ENCODE measurements at places on chromosomes 6 and 20. TPM values are rescaled to one million over a fixed set of nuclear protein-coding genes. Genes with fewer than 3 reads are reported as not detected.

The TRIM40 gene
- total RNA-seq: not detected

The TOX2 gene
- total RNA-seq: 1.1 TPM

DNA sequence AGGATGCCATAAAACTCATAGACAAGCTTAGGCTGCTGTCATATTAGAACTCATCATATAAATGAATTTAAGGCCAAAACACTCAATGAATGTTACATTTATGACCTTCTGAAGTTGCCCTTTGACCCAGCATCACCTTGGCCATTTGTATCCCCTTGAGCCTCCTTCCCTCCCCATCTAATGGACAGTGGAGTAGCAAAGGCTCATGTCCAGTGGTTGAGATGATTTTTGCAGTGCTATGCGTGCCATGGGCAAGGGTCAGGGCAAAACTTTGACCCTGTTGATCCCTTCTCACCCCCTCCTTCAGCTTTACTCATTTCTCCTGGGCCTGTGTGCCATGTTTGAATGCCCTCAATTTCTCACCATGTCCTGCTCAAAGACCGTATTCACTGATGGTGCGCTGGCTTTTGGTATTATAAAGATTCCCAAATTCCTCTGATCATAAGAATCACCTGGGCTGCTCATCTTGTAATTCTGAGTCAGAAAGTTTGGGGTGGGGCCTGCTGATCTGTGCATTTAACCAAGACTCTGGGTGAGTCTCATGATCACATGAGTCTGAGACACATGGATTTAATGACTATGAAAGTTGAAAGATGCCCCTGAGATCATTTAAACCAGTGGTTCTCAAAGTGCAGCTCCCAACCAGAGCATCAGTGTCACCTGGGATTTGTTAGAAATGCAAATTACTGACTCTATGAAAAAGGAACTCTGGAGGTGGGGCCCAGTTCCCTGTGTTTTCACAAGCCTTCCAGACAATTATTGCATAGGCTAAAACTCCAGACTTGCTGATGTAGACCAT, 57.5 kb upstream of the IL20RA start:
- ATAC-seq: peak; percentile 62

GRCh38 chr20:45452772-45453691, 16.5 kb upstream of the WFDC2 start:
- ATAC-seq: no peak

DNA sequence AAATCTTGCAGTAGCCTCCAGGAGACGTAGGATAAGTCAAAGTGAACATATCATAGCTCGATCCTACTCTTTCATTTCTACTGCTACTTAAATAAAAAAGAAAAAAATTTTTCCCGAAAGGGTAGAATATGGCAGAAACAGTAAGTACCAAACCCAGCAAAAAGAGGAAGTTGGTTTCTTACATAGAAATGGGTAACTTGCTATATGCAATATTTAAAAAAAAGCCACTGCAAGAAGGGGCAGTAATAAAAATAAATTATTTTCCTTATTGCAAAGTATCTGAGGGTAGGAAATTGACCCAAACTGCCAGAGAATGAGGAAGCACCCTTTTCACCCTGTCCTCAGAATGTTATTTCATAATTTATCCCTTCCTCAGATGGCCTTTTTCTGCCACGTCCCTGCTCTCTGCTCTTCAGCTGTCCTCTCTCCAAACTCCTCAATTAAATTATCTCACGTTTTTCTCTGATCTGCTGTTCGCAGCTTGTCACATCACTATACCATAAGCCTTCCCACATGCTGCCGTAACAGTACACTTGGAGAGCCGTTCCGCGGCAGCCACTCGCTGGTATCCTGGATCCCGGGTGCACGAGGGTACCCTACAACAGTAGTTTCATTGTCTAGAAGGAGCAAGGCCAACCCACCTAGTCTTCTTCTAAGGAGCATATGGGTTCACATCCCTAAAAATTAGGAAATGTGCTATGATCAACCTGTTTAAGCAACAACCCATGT, 149.6 kb downstream of the BACH2 start:
- ATAC-seq: no peak

DNA sequence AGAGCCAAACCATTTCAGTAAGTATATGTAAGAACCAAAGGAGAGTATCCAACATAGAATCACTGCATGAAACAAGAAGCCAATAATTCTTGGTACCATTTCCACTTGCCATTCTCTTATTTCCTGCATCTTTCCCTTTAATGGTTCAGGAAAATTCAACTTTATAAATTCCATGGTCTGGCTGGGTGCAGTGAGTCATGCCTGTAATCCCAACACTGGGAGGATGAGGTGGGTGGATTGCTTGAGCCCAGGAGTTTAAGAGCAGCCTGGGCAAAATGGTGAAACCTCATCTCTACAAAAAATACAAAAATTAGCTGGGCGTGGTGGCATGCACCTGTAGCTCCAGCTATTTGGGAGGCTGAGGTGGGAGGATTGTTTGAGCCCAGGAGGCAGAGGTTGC, 21.2 kb downstream of the NHLRC1 start:
- no peak for ATAC-seq

DNA sequence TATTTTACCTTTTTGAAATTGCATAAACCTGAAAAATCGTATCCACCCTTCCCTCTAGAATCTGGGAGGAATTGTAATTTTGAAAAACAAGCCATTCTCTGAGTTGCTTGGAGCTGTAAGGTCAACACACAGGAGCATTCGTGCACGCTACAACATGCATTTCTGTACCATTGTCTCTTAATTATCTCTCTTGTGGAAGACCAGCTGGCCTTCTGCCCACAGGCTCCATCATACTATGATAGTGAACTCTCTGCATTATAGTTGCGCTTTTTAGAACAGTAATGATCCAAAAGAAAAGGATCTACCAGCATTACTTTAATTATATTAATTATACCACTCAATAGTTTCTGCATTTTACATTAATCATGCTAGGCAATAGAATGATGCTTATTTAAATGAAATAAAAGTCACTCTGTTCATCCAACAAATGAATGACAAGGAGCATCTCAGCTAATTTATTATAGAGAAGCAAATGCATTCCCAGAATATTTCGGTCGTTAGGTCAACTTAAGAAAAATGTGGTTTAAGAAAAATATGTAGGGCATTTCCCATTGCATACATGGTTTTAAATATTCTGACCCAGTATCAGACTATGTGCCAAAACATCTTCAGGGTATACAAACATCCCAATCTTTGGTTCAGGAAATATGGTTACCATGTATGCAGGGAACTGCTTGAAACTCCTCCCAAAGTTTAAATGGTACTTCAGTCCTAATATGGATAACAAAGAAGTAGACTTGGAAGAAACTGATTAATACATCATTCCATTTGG, 263.5 kb downstream of the TFAP2A start:
- ATAC-seq: no peak

DNA sequence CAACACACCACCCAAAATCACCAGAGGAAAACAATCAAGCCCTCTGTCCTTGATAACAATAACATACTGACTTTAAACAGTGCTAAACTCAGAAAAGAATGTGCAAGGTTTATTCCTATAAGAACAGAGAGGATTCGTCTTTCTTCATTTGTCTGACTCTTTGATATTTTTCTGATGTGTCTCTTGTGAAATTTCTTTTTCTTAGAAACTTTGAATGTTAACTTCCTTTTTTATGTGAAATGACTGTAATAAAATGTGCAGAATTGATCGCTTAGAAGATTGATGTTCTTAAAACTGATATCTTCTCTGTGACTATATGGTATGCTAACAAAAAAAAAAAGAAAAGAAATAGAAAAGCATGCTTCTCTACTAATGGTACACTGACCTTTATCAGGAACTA, 947.4 kb upstream of the CITED2 start:
- ATAC-seq: no peak

Data from activated T-helper 17 cell treated with anti-CD3 and anti-CD28 coated beads, Interleukin-2, amount 50 U/mL, for 72 hours (primary cell).